ENCODE measurements at places on chromosomes 16 and 17. TPM values are rescaled to one million over a fixed set of nuclear protein-coding genes. Genes with fewer than 3 reads are reported as not detected.

Gene SBK1
- 10.5 TPM for total RNA-seq

Gene SLFN14
- not detected for total RNA-seq

Gene DRC7
- total RNA-seq = 0.04 TPM

Gene MEOX1
- 2.6 TPM for total RNA-seq

Gene HOXB7
- 27.2 TPM for total RNA-seq

Gene VMO1
- total RNA-seq = not detected

Gene MAFG
- 39.7 TPM for total RNA-seq

Gene KRTAP17-1
- not detected for total RNA-seq

Gene PMM2
- total RNA-seq = 29.9 TPM

Gene NT5M
- total RNA-seq = 3.8 TPM

Gene SULT1A2
- total RNA-seq = 0.27 TPM

Gene TEX14
- 0.07 TPM for total RNA-seq

Gene CCDC92B
- total RNA-seq = not detected

Gene IL21R
- total RNA-seq = 1.1 TPM

Gene KRT20
- not detected for total RNA-seq

Gene ZSCAN10
- total RNA-seq = not detected

Gene DBNDD1
- 27.2 TPM for total RNA-seq

Gene TMEM238L
- not detected for total RNA-seq

Gene TEKT5
- 0.04 TPM for total RNA-seq

Gene HOXB8
- total RNA-seq = 7.5 TPM

Gene LITAFD
- not detected for total RNA-seq

Gene ASGR2
- not detected for total RNA-seq

Gene CCL17
- not detected for total RNA-seq

Gene CACNG3
- total RNA-seq = not detected

Gene SERPINF2
- 1.2 TPM for total RNA-seq

Gene HES7
- total RNA-seq = 1.8 TPM

Gene OTOP3
- not detected for total RNA-seq

Gene TPSG1
- not detected for total RNA-seq

Gene SCARF1
- 41.0 TPM for total RNA-seq

Gene NPIPA3
- total RNA-seq = 1.0 TPM

Gene CALB2
- total RNA-seq = 5.0 TPM

Gene GPR139
- total RNA-seq = not detected

Gene SSTR5
- total RNA-seq = not detected

Gene CTRL
- total RNA-seq = 5.5 TPM

Gene TPSD1
- total RNA-seq = not detected

Gene SEZ6L2
- 26.2 TPM for total RNA-seq

Gene SDR42E1
- 9.5 TPM for total RNA-seq

Gene SNX20
- not detected for total RNA-seq

Gene RMI2
- 5.6 TPM for total RNA-seq

Gene KRT32
- total RNA-seq = not detected

Gene ITGAD
- not detected for total RNA-seq

Gene HASPIN
- 3.0 TPM for total RNA-seq
